Upper lobe of right lung (tissue), 1 donor: ENCODE measurements at places on chromosomes 12 and 14. TPM values are rescaled to one million over a fixed set of nuclear protein-coding genes. Genes with fewer than 3 reads are reported as not detected.

The KCNA1 gene
- not detected for total RNA-seq

- H3K4me1 ChIP-seq, result peaks cover 4% of the 10 kb centered on the region
- H3K27ac ChIP-seq, result no peak overlapping the region
- H3K27me3 ChIP-seq, result peaks cover 27% of the 10 kb centered on the region
- no peak for DNase-seq
- no peak overlapping the region for H3K4me3 ChIP-seq
- no peaks in the 10 kb centered on the region for H3K36me3 ChIP-seq
Measured at GRCh38 chr12:57552306-57552651, 2.4 kb downstream of the KIF5A start.

- no peak for DNase-seq
- H3K27ac ChIP-seq, result no peak overlapping the region
- H3K27me3 ChIP-seq, result no peaks in the 10 kb centered on the region
Measured at GRCh38 chr12:3571323-3571722, 80.3 kb downstream of the PRMT8 start.

DNA sequence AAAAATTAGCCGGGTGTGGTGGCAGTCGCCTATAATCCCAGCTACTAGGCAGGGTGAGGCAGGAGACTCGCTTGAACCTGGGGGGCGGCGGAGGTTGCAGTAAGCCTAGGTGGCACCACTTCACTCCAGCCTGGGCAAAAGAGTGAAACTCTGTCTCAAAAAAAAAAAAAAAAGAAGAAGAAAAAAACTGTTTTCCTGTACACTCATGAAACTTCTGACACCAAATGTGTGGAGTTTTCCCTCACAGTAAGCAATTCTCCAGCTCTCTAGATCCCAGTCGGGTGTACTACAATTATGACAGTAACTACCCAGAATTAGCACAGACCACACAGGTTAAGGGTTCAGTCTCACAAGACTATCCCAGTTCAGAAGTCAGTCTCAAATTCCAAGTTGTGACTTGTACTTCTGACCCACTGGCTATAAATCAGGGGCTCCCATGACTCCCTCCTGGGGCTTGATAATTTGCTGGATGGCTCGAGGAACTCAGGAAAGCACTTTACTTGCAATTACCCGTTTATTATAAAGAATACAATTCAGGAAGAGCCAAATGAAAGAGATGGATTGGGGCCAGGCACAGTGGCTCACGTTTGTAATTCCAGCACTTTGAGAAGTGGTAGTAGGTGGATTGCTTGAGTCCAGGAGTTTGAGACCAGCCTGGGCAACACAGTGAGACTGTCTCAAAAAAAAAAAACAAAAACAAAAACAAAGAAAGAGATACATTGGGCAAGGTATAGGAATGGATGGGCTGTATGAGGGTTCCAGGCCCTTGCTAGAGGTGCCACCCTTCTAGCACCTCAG lies 12.4 kb upstream of the ARF6 start:
- no peaks in the 10 kb centered on the region for H3K36me3 ChIP-seq
- no peaks in the 10 kb centered on the region for H3K4me1 ChIP-seq
- no peak for DNase-seq
- no peak overlapping the region for H3K27ac ChIP-seq

The LRP1 gene
- total RNA-seq, result 261 TPM

- no peaks in the 10 kb centered on the region for H3K4me1 ChIP-seq
- H3K27ac ChIP-seq, result no peak overlapping the region
- DNase-seq, result no peak
Measured at GRCh38 chr12:5561057-5561456, 129.1 kb downstream of the NTF3 start.

GRCh38 chr14:50447461-50447860 lies 50.8 kb upstream of the CDKL1 start:
- no peaks in the 10 kb centered on the region for H3K4me1 ChIP-seq
- peaks cover 76% of the 10 kb centered on the region for H3K36me3 ChIP-seq
- no peak for DNase-seq
- no peak overlapping the region for H3K4me3 ChIP-seq
- H3K27ac ChIP-seq, result no peak overlapping the region
- no peaks in the 10 kb centered on the region for H3K27me3 ChIP-seq

GRCh38 chr12:104957719-104958000 lies 430 bp downstream of the SLC41A2 start:
- H3K36me3 ChIP-seq, result no peaks in the 10 kb centered on the region
- peaks cover 9% of the 10 kb centered on the region for H3K4me1 ChIP-seq
- DNase-seq, result no peak
- H3K4me3 ChIP-seq, result peak overlapping the region; percentile 71

- H3K4me3 ChIP-seq, result no peak overlapping the region
- peaks cover 3% of the 10 kb centered on the region for H3K4me1 ChIP-seq
Measured at GRCh38 chr12:110141389-110141788, 17.2 kb downstream of the IFT81 start.

The KRT81 gene
- total RNA-seq, result not detected

DNA sequence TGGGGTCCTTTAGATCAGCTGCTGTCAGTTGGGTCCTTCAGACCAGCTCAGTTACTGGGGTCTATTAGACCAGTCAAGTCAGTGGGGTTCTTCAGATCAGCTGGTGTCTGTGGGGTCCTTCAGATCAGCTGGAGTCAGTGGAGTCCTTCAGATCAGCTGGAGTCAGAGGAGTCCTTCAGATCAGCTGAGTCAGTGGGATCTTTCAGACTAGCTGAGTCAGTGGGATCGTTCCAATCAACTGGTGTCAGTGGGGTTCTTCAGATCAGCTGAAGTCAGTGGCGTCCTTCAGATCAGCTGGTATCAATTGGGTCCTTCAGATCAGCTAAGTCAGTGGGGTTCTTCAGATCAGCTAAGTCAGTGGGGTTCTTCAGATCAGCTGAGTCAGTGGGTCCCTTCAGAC lies 14.7 kb upstream of the LPCAT3 start:
- no peak overlapping the region for H3K4me3 ChIP-seq
- H3K36me3 ChIP-seq, result no peaks in the 10 kb centered on the region
- H3K4me1 ChIP-seq, result no peaks in the 10 kb centered on the region
- DNase-seq, result no peak

The OR10G3 gene
- total RNA-seq, result not detected

DNA sequence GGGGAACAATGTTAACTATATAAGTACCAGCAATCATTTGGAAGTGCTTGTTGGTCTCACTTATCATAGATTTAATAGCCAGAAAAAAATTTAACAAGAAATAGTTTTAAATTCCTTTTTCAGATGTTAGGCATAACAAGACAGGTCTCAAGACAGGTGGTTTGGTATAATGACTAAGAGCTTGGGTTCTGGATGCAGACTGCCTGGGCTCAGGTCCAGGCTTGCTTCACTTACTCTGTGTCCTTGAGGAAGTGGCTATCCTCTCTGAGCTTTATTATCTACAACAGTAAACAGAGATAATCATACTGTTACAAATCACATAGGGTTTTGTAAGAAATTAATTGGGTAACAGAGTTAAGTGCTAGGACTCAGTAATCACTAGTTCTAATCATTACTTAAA lies 338.0 kb upstream of the FLRT2 start:
- no peak for DNase-seq
- H3K4me1 ChIP-seq, result no peaks in the 10 kb centered on the region
- H3K4me3 ChIP-seq, result no peak overlapping the region
- no peaks in the 10 kb centered on the region for H3K36me3 ChIP-seq
- H3K27me3 ChIP-seq, result no peaks in the 10 kb centered on the region
- H3K27ac ChIP-seq, result no peak overlapping the region

DNA sequence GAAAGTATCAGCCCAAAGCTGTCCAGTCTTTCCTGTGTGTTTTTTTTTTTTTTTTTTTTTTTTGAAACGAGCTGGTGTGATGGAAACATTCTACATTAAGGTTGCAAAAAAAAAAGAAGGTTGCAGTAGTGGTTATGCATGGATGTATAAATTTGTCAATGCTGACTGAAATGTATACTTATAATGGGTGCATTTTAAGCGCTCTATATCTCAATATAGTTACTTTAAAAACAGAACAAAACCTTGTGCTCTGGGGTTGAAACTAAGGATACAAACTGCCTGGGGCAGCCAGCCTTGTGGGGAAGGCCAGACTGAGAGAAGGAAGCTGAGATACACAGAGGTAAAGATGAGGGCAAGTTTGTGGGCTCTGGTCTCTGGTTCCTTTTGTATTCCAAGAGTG lies 87.3 kb upstream of the RMST start:
- no peaks in the 10 kb centered on the region for H3K27me3 ChIP-seq
- DNase-seq, result no peak
- no peak overlapping the region for H3K27ac ChIP-seq
- H3K36me3 ChIP-seq, result no peaks in the 10 kb centered on the region

DNA sequence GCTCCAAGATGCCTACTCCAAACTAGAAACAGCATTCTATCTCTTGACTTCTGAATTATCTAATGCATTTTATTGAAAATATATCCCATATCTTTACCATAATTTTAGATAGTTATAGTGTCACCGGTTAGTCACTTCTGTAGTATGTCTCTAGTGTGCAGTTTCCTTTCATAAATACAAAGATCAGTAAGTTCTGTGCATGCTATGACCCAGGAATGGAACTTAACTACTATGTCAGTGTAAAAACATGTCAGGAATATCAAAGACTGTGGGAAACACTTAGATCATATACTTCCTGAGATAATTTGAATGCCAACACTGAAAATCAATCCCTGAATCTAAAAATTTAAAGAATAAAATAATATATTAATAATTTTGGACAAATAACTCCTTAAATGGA lies 237.6 kb downstream of the ATXN7L3B start:
- no peaks in the 10 kb centered on the region for H3K27me3 ChIP-seq
- no peaks in the 10 kb centered on the region for H3K4me1 ChIP-seq
- H3K36me3 ChIP-seq, result no peaks in the 10 kb centered on the region
- DNase-seq, result no peak
- H3K4me3 ChIP-seq, result no peak overlapping the region
- no peak overlapping the region for H3K27ac ChIP-seq

The SPX gene
- total RNA-seq, result 1.7 TPM

DNA sequence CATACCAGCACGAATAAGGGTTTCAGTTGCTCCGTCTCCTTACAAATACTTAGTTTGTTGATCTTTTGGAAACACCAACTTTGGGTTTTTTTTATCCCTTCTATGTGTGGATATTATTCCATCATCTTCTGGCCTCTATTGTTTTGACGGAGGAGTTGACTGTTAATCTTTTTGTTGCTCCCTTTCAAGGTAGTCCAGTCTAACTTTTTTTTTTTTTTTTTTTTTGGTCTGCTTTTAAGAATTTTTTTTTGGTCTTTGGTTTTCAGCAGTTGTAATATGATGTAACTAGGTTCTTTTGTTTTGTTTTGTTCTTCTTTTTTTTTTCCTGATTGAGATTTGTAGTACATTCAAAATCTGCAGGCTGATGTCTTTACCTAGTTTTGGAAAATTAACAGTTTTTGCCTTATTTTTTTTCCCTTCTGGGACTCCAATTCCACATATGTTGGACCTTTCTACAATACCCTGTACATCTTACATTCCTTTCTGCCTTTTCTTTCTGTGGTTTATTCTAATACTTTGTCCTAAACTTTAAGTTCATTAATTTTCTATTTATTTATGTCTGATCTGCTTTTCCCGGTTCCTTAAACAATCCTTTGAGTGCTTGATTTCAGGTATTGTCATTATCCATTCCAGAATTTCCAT lies 54.9 kb downstream of the DNAH10 start:
- no peak for DNase-seq
- H3K4me1 ChIP-seq, result no peaks in the 10 kb centered on the region
- H3K27ac ChIP-seq, result no peak overlapping the region
- H3K27me3 ChIP-seq, result no peaks in the 10 kb centered on the region

- H3K4me3 ChIP-seq, result no peak overlapping the region
- H3K36me3 ChIP-seq, result no peaks in the 10 kb centered on the region
- no peaks in the 10 kb centered on the region for H3K4me1 ChIP-seq
- H3K27me3 ChIP-seq, result no peaks in the 10 kb centered on the region
- no peak overlapping the region for H3K27ac ChIP-seq
Measured at GRCh38 chr14:89603938-89604480, 187.0 kb upstream of the FOXN3 start.

GRCh38 chr12:12333407-12334366 lies 16.4 kb downstream of the MANSC1 start:
- H3K4me1 ChIP-seq, result peaks cover 22% of the 10 kb centered on the region
- DNase-seq, result no peak
- no peak overlapping the region for H3K27ac ChIP-seq
- no peak overlapping the region for H3K4me3 ChIP-seq
- H3K27me3 ChIP-seq, result no peaks in the 10 kb centered on the region

The C14orf39 gene
- total RNA-seq, result not detected

GRCh38 chr12:2586156-2587038 lies 208.4 kb upstream of the FKBP4 start:
- H3K36me3 ChIP-seq, result no peaks in the 10 kb centered on the region
- peaks cover 4% of the 10 kb centered on the region for H3K27me3 ChIP-seq
- peak; percentile 3 for DNase-seq
- H3K4me3 ChIP-seq, result no peak overlapping the region
- no peak overlapping the region for H3K27ac ChIP-seq

The SERPINA3 gene
- 36.4 TPM for total RNA-seq

The ITGB7 gene
- total RNA-seq, result 7.7 TPM

DNA sequence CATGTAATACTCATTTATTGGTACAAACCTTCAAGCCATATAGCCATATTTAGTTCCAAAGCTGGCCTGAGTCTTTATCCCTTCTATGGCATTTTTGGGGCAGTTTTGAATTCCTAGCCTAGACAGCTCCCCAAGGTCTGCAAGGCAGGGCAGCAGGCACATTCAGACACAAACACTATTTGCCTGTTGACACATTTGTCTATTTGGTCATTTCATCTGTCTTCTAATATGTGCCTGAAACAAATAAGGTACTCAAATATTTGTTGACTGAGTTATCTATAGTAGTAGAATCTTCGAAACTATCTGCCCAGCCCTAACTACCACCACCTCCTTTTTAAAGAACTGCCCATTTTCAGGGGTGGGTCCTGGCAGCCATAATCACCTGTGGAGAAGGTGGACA lies 9.3 kb downstream of the PPM1H start:
- no peaks in the 10 kb centered on the region for H3K4me1 ChIP-seq
- DNase-seq, result no peak
- H3K4me3 ChIP-seq, result no peak overlapping the region
- no peaks in the 10 kb centered on the region for H3K27me3 ChIP-seq
- H3K36me3 ChIP-seq, result no peaks in the 10 kb centered on the region

- no peaks in the 10 kb centered on the region for H3K27me3 ChIP-seq
- peak overlapping the region; percentile 73 for H3K4me3 ChIP-seq
- peaks cover 4% of the 10 kb centered on the region for H3K36me3 ChIP-seq
- DNase-seq, result no peak
- H3K27ac ChIP-seq, result peak overlapping the region; percentile 97
- peaks cover 44% of the 10 kb centered on the region for H3K4me1 ChIP-seq
Measured at GRCh38 chr14:34981743-34982420, 910 bp upstream of the SRP54 start.

DNA sequence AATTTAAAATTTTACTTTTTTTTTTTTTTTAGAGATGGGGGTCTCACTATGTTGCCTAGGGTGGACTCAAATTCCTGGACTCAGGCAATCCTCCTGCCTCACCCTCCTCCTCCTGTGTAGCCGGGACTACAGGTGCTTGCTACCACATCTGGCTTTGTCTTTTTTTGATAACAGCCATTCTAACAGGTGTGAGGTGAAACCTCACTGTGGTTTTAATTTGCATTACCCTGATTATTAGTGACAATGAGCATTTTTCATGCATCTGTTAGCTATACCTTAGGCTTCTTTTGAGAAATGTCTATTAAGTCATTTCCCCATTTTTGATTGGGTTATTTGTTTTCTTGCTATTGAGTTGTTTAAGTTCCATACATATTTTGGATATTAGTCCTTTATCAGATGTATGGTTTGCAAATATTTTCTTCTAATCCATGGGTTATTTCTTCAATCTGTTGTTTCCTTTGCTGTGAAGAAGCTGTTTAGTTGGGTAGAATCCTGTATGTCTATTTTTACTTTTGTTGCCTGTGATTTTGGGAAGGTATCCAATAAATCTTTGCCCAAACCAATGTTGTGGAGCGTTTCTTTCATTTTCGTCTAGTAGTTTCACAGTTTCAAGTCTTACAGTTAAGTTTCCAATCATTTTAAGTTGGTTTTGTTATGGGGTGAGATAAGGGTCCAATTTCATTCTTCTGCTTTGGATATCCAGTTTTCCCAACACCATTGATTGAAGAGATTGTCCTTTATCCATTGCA lies 86.1 kb downstream of the MYF5 start:
- H3K27me3 ChIP-seq, result no peaks in the 10 kb centered on the region
- H3K4me3 ChIP-seq, result no peak overlapping the region
- no peaks in the 10 kb centered on the region for H3K4me1 ChIP-seq
- no peaks in the 10 kb centered on the region for H3K36me3 ChIP-seq
